NCI-H1694 treated with DMSO at 0.1 percent for 48 hours (cell line): ENCODE measurements at places on chromosomes 12 and 14.

DNA sequence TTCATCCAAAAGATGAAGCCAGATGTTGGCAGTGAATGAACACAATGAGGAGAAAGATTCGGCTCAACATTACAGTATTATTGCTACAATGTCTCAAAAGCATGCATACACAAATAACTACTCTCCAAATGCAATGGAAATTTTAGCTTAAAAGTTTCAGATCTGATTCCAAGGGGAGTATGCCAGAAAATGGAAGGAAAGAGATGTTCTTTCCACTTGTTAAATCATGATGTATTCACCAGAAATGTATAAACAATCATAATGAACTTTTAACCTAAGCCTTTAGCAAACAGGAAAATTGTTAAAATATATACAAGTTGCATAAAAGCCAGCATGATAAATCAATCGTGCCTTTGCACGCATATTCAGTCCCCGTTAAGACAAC, 62.1 kb downstream of the SH2B3 start:
- no peak for DNase-seq

DNA sequence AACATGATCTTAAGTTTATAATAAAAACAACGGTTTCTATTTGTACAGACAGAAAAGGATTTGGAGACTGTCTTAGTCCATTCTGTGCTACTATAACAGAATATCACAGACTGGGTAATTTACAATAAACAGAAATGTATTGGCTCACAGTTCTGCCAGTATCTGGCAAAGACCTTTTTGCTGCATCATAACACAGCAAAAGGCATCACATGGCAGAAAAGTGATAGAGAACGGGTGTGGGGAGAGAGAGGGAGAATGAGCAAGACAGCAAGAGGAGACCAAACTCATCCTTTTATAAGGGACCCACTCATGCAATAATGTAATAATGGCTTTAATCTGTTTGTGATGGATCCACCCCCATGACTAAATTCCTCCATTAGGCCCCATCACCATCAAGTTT, 17.0 kb upstream of the NUDT4 start:
- no peak for DNase-seq

GRCh38 chr12:52215587-52216031, 17.4 kb upstream of the KRT7 start:
- DNase-seq, result no peak

GRCh38 chr12:117360551-117361346, 677 bp downstream of the NOS1 start:
- DNase-seq, result no peak

GRCh38 chr12:93788853-93789252, 111.7 kb downstream of the CRADD start:
- DNase-seq, result no peak

GRCh38 chr14:95547626-95548327, 12.9 kb downstream of the GLRX5 start:
- DNase-seq, result no peak

GRCh38 chr14:102184316-102185035, 44.8 kb downstream of the WDR20 start:
- no peak for DNase-seq

- DNase-seq, result no peak
Measured at GRCh38 chr14:32428875-32429274, 99.8 kb downstream of the AKAP6 start.

GRCh38 chr12:25929142-25929541, 29.3 kb upstream of the RASSF8 start:
- no peak for DNase-seq

DNA sequence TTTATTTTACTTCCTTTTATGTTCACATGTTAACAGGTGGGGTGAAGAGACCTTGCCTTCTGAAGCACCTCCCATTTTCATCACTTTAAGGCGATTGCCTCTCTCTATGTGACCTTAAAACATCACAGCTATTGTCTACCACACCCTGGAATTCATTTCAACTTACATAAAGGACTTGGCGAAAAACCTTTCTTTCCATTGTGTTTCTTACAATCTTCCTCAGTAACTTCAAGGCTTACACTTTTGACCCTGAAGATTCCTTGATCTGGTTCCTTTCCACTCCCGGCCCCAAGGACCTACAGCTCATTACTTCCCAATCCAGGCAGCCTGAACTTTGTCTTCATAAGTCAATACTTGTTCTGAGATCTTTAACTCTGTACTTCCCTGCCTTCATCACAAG, 443.3 kb downstream of the ADAMTS20 start:
- DNase-seq, result no peak

DNA sequence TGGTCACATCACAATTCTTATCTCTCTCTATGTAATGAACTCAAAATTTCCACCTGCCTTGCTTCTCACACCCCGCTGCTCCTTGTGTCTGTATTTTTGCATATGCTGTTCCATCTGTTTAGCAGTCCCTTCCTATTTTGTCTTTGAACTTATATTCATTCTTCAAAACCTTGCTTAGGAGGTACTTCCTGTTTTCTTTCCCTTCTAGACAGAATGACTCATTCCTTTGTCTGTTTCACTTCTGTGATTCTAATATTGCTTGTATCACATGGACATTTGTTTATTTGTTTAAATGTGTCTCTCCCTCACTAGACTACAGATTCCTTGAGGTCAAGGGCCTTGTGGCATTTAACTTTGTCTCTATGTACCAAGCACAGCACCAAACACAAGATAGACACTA, 424.2 kb downstream of the ETNK1 start:
- DNase-seq, result no peak

GRCh38 chr14:102866982-102867761, 55.3 kb upstream of the AMN start:
- DNase-seq, result no peak

DNA sequence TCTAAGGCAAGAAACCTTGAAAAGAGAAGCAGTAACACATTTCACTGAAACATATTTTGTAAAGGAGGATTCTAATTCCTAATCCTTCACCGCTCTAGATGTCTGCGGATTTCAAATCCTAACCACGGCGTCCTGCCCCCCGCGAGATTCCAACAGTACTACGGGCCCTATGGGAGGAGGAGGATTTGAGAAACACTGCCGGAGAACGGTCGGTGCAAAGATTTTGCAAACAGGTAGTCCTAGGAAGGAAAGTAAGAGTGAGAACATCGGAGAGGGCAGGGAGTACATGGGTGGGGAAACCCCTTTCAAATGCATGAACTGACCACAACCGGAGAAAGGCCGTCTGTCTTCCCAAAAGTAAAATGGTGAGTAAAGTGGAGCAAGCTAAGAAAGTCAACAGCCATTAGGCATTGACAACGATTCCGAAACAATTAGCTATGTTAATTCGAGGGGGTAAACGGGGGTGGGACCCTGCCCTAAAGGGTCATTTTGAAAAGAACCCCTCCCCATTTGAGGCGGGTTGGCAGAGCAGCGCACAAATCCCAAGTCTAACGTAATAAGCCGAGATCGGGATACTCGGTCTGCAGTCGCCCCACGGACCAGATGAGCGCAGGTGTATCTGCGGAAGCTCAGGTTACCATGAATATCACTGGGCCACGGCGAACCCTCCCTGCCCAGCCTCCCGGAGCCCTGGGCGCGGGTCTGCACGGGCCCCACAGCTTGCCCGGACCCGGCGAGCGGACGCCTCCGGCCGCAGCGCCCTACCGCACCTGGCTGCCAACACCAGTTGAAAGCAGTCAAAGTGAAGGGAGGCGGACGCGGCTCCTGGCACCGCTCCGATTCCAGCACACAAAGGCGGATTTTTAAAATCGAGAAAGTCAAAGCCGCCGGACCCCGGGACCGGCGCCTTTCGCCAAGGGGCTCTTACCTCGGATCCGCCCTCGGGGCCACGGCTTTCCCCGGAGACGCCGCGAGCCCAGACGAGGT, 662 bp downstream of the EPS8 start:
- DNase-seq, result peak; percentile 62

GRCh38 chr12:125296701-125297100, 231.5 kb downstream of the AACS start:
- no peak for DNase-seq

DNA sequence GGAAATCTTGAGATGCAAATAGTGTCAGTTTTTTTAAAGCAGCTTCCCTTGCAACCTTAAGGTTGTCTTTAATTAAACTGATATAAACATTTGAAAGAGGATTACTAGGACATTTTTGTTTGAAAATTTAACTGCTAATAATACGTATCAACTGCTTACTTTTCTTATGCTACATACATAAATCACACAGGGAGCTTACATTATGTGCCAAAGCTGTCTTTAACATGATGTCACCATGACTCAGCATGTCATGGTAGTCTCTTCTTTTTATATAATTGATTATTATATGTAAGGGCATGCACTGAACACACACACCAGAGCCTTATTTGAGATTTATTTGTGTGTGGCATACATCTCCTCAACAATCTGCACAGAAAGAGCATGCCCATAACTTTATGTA, 63.0 kb upstream of the PTHLH start:
- DNase-seq, result no peak

DNA sequence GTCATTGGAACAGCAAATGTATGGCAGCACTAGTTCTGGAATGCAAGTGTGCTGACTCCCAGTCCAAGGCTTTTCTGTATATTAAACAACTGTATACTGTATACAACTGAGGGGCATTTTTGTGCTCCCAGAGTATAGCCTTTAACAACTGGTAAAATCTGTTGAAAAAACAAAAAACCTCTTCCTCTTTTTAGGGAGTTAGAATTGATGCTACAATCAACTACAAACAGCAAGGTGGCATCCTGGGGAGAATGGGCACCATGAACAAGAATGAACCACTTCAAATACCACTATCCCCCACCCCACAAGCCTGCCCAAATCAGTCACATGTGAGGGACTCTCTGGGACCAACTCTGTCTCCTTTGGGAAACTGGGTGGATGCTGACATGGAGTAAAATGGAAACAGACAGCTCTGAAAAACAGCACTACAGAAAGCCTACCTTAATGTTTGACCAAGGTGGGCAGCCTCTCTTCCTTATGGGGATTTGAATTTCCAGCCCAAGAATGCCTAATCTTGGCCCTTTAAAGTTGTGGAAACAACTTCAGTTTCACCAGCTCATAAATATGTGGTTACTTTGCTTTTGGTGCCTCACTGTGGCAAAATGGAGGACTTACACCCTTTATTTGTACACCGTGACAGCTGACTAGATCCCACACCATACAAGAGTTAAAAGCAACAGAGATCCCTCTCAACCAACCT, 7.5 kb downstream of the VTI1B start:
- peak; percentile 69 for DNase-seq

GRCh38 chr12:23611320-23611719, 338.1 kb downstream of the SOX5 start:
- DNase-seq, result no peak

DNA sequence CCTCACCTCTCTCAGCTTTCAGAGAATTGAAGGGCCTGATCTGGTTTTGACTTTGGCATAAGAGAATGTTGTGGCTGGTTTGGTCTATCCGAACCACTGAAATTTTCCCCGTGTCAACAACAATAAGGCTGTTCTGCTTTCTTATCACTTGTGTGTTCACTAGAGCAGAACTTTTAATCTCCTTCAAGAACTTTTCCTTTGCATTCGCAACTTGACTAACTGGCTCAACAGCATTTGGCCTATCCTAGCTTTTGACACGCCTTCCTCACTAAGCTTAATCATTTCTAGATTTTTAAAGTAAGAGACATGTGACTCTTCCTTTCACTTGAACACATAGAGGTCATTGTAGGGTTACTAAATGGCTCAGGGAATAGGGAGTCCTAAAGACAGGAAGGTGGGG, 25.9 kb upstream of the EDDM3A start:
- DNase-seq, result no peak

- DNase-seq, result no peak
Measured at GRCh38 chr14:39673270-39673711, 241.1 kb upstream of the FBXO33 start.

DNA sequence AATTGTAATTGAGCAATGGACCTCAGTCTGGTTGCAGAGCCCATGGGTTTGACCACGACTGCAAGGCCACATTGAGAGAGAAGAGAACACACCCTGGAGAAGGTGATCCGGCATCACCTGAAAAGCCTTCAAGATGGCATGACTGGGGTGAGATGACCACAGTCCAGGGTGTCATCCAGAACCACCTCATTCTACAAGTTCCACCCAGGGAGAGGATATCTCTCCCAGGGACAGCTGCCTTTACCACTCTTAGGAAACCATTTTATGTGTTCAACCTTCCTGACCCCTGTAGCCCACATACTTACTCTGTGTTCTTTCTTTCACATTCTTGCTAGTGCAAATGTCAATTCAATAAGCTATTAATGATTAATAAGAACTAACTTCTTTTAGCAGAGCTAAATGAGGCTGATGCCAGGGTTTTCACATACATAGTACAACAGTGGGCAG, 43.4 kb upstream of the CPM start:
- no peak for DNase-seq

GRCh38 chr12:13843841-13844240, 137.6 kb downstream of the GRIN2B start:
- no peak for DNase-seq

- DNase-seq, result no peak
Measured at GRCh38 chr12:86670986-86671385, 414.8 kb upstream of the MGAT4C start.

DNA sequence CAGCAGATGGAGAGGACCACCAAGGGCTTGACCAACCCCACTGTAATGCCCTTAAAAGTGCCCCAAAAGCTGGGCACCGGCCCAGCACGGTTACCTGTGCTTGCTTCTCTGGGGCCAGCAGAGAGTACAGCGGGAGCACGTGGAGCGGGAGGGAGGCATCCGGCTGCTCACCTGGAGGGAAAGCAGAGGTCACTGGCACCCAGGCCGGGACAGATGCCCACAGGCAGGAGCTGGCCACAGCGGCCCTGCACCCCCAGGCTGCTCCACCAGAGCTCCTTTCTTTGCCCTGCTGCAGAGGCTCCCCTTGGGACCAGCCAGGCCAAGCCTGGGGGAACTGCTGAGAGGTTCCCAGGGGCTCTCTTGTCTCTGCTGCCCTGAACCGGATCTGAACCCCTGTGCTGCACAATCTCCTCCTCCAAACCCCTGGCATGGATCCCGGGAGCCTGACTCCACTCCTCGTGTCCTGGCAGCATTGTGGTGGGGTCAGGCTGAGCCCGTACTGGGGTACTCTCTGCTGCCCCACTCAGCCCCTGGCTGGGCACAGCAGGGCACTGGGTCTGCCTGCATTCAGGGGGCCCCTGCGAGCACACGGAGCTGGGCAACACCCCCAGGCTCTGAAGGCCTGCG, 24.0 kb downstream of the DHX37 start:
- no peak for DNase-seq

GRCh38 chr12:52256584-52256935, 17.9 kb upstream of the KRT86 start:
- DNase-seq, result no peak

DNA sequence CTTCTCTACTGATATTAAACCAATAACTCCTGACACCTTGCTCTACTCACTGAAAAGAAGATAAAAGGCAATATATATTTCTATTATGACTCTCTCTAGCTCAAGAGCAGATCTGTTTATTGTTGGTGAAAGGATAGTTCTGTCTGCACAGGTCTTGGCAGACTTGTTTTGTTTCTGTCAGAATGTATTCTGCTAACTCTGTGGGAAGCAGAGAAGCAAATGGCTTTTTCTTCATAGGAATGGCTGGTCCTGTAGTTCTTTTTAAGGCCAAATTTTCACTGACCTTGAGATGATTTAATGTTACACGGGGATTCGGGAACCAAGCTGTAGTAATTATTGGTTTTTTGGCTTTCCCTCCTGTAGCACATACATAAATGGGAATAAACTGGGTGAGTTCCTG, 512.1 kb downstream of the DIO2 start:
- DNase-seq, result no peak

GRCh38 chr14:51780741-51781140, 79.7 kb upstream of the GNG2 start:
- no peak for DNase-seq

GRCh38 chr12:104464899-104465298, 8.2 kb downstream of the CHST11 start:
- DNase-seq, result no peak

- no peak for DNase-seq
Measured at GRCh38 chr14:32004300-32004699, 72.8 kb upstream of the ARHGAP5 start.
